ENCODE measurements at places on chromosomes 1 and 21.

DNA sequence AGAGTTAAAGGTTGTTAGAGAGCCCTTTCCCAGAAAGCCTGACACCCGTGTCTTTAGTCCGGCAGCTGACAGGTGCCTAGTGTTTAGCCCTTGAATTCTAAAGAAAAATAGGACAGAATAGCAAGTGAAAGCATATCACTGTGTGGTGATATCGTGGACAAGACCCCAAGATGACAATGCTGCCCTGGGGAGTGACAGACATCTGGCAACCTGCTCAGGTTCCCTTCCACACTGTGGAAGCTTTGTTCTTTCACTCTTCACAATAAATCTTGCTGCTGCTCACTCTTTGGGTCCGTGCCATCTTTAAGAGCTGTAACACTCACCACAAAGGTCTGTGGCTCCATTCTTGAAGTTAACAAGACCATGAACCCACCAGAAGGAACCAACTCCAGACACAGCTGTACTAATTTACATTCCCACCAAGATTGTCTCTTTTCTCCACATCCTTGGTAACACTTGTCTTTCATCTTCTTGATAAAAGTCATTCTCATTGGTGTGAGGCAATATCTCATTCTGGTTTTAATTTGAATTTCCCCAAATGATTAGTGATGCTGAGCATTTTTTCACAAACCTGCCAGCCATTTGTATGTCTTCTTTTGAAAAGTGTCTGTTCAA, 107.6 kb upstream of the SGIP1 start:
- no peak for DNase-seq

DNA sequence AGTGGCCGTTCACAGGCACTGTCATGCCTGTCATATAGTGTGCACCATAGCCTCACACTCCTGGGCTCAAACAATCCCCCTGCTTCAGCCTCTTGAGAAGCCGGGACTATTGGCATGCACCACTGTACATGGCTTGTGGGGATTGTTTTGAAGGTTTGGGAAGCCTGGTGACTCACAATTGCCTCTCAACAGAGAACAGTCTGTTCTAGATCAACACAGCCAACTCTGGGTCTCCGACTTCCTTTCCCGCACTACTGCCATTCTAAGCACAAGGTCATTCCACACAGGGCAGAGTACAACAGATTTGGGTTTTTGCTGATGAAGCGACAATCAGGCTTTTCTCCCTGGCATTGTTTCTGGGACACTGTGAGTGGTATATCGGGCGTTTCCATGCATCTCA, 15.5 kb upstream of the AHCTF1 start:
- DNase-seq, result no peak

DNA sequence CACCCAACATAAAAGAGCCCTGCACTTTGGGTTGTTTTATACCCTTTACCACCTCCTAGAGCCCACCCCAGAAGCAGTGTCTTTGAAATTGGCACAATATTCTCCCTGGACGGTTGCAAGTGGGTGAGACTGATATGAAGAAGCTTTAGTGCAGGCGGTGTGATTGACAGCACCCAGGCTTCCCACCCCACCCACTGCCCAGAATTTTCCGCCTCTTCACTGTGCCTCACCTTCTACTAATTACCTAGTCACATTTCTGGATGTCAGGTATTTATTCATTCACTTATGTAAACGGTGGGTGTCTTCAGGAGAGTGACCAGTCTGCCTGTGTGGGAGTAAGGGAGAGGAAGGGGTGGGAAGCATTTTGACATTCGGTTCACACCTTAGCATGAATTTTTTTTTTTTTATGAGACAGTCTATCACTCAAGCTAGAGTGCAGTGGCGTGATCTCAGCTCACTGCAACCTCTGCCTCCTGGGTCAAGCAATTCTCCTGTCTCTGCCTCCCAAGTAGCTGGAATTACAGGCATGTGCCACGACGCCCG, 1.7 kb upstream of the FAM89A start:
- DNase-seq, result no peak

- no peak for DNase-seq
Observed at GRCh38 chr1:236165238-236165981, 23.1 kb downstream of the GPR137B start.

- DNase-seq, result no peak
Observed at GRCh38 chr1:55067022-55067778, 27.9 kb downstream of the PCSK9 start.

DNA sequence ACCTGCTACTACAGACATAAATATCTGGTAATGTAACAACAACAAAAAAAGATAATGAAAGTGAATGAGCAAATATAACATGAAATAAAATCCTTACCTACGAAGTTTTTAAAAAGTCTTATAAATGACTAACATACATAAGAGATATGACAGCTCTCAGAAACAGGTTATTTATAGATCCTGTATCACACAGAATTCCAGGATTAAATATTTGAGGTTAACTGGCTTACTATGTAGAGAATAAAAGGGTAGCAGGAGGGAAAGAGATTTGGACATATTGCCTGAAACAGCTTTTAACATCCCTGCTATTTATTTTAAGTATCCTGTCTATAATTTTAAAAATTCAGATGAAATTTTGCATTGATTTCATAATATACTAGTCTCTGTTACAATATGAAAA, 16.3 kb downstream of the MYSM1 start:
- DNase-seq, result no peak

DNA sequence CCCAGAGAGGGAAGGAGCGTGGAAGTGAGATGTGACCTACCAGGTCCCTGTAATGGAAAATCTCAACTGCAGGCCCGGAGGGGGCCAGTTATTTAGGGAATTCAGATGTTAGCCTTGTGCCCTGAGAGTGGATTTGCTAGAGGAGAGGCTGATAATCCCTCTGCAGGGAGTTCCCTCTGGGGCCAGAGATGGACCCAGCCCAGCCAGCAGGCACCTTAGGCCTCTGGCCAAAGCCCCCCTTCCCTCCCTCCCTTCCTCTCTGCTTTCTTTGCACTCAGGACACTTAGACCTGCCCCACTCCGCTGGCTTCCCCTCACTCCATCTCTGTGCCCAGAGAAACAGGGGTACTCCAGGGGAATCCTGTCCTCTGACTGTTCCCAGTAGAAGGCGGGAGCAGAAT, 1.5 kb upstream of the ATP1A2 start:
- no peak for DNase-seq

DNA sequence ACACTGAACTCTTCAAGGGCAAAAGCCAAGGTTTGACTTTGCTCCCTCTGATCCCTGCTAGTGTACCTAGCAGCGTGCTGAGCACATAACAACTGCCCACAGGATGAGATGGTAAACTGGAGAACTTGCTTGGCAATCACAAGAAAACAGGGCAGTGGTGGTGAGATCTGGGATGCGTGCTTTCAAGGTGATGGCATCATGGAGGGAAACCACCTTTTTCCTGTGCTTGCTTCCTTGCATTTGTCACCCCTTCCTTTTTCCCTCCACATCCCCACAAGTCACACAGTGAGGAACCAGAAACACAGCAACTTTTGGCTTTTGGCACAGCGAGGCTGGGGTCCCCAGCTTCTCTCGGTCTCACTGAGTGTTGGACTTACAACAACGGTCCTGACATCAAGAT, 31.4 kb upstream of the BECN2 start:
- DNase-seq, result no peak

- DNase-seq, result no peak
Observed at GRCh38 chr1:81230983-81231728, 569.6 kb upstream of the ADGRL2 start.

All from stimulated activated CD4-positive, alpha-beta T cell treated with anti-CD3 and anti-CD28 coated beads, Interleukin-1b, Interleukin-23, amount 100 ng/mL, for 1 hour (primary cell).